ENCODE measurements at places on chromosomes 1 and 21.

- DNase-seq = no peak
Observed at GRCh38 chr21:38830671-38831525, 25.2 kb downstream of the ETS2 start.

- no peak for DNase-seq
Observed at GRCh38 chr1:96038636-96039035, 682.9 kb upstream of the PTBP2 start.

- DNase-seq = no peak
Observed at GRCh38 chr1:41350055-41350378, 11.2 kb upstream of the FOXO6 start.

GRCh38 chr1:109884242-109884891 is 26.3 kb upstream of the CSF1 start:
- DNase-seq = no peak

GRCh38 chr1:229325401-229325800 is 17.4 kb downstream of the CCSAP start:
- no peak for DNase-seq

DNA sequence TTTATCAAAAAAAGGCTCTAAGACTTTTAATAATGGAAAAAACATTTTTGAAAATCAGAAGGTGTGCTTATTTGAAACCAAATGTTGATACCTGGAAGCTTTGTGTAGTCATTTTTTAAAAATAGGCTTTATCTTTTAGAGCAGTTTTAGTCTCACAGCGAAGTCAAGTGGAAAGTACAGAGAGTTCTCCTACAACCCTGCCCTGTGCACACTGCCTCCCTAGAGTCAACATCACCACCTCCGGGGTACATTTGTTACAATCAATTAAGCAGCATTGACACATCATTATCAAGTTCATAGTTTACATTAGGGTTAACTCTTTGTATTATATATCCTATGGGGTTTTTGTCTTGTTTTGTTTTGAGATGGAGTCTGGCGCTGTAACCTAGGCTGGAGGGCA is 10.7 kb upstream of the ERO1B start:
- no peak for DNase-seq

GRCh38 chr1:68495968-68496679 is 758 bp downstream of the DEPDC1 start:
- no peak for DNase-seq
